Lower leg skin (tissue), 4 donors: ENCODE measurements at places on chromosomes 11 and 22. TPM values are rescaled to one million over a fixed set of nuclear protein-coding genes. Genes with fewer than 3 reads are reported as not detected.

OR2AT4 gene
- not detected for total RNA-seq

C11orf21 gene
- 1.4 TPM for total RNA-seq

OTOG gene
- not detected for total RNA-seq

ARRB1 gene
- 26.3 TPM for total RNA-seq

SCGB1C1 gene
- total RNA-seq: not detected

OR5P2 gene
- 2.5 TPM for total RNA-seq

GUCY1A2 gene
- 0.72 TPM for total RNA-seq

MMP27 gene
- total RNA-seq: 0.20 TPM

TEX12 gene
- total RNA-seq: 0.75 TPM

P4HA3 gene
- not detected for total RNA-seq

POU2F3 gene
- total RNA-seq: 101 TPM

RPLP2 gene
- total RNA-seq: 670 TPM

UVRAG gene
- total RNA-seq: 28.0 TPM

MIOX gene
- total RNA-seq: not detected

MMP12 gene
- total RNA-seq: not detected

OR52E5 gene
- total RNA-seq: not detected

PGR gene
- 0.63 TPM for total RNA-seq

TP53I11 gene
- total RNA-seq: 46.4 TPM

GPHA2 gene
- not detected for total RNA-seq

ST14 gene
- total RNA-seq: 107 TPM

CD3E gene
- 0.36 TPM for total RNA-seq

BTBD18 gene
- total RNA-seq: not detected

UBQLN3 gene
- total RNA-seq: not detected

RAB36 gene
- 1.3 TPM for total RNA-seq

SLC25A18 gene
- total RNA-seq: 2.3 TPM
